MG63 (cell line): ENCODE measurements at places on chromosomes 3 and 15. TPM values are rescaled to one million over a fixed set of nuclear protein-coding genes. Genes with fewer than 3 reads are reported as not detected.
A peak's percentile ranks its signal among the peaks of the same experiment; 100 is the strongest.

- no peak for DNase-seq
These were observed 106.0 kb upstream of the LINGO1 start for GRCh38 chr15:77738441-77739302.

DNA sequence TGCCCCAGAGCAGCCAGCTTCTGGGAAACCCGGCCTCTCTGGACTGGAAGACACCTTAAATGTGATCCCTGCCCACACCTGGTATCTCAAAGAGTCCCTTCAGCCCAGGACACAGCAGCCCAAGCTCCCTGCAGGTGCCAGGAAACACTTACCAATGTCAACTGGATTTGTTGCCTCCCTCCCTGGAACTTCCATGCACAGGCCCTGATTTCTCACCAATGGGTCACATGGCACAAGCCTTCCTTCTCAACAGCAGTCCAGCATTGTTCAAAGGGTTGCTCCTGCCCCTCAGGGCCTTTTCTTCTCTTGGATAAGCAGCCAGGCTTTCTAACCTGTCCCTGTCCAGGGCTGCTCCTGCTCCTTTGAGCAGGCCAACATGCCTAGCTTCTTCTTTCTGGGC is 31.6 kb downstream of the ANP32A start:
- no peak for DNase-seq

- peak; percentile 43 for DNase-seq
These were observed 50.9 kb downstream of the MYL3 start for GRCh38 chr3:46812237-46812791.

DNA sequence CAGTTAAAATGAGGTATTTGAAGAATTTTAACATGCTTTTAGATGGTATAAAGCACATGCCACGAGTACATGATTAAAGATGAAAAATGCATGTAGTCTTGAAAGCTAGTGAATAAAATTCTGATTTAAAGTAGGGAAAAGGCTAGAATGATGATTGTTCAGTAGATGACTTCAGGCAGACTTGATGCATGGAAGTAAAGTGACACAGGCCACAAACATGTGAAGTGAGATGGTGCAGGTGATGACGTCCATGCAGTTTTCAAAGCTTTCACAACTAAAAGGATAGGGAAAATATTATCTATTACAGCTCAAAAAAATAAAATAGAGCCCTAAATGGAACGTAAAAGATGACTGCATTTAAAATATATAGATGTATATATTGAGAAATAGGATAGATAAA is 140.9 kb downstream of the TFG start:
- DNase-seq, result no peak

DNA sequence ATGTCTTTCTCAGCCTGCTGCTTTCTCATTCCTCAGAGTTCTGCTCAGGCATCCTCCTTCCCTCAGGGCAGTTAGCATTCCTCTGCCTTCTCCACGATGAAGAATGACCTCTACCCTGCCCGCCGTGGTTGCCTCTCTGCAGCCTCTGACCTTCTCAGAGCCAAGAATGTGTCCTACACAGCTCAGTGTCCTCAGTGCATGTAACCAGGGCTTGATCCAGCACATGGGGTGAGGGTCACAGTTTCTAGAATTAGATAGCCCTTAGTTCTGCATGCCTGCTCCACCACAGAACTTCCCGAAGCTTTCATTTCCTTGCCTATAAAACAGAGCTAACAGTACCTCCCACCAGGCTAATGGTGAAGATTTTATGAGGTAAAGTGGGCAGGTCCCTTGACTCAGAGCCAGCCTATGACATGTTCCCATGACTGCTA is 182.1 kb downstream of the CLSTN2 start:
- DNase-seq, result no peak

DNA sequence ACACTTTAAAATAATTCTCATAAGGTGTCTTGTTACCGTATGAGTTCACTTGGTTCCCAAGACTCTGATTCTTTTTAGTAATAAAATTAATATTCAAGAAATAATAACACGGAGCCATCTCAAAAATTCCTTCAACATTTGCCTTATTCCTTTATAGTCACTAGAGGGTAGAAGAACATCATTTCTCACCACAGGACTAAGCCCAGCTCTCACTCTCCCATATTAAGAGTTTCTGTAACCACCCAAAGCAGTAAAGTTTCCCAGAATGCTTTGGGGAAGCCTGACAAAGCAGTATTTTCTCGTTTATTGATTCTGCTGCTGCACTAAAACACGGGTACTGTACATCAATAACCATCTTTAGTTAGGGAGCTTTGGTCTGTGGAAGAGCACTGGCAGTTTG is 114.9 kb downstream of the MCTP2 start:
- no peak for DNase-seq

DNA sequence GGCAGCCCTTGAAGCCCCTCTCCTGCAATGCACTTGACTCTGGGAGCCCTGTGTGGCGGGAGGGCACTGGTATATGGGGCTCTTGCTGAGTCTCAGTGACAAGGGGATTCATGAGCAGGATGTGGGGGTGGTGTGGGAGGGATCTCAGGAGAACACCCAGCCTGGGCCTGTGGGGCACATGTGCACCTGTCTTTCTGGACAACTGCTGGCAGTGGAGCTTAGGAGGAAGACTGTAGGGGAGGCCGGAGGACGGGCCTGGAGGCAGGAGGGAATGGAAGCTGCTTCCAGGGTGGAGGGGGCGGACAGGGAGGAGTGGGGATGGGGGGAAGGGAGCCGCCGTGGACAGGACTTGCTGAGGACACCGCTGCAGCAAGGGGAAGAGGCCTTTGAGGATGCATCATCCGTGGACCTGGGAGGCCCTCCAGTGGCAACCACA is 10.8 kb upstream of the SNRPA1 start:
- no peak for DNase-seq

GRCh38 chr3:99659032-99659431 is 20.6 kb downstream of the COL8A1 start:
- DNase-seq, result peak; percentile 92

- DNase-seq, result no peak
These were observed 27.2 kb downstream of the PRKCD start for GRCh38 chr3:53188136-53188685.

Gene PSMD6
- 66.0 and 93.7 TPM in 2 replicates for total RNA-seq

Gene RBP2
- total RNA-seq, result not detected in 2 replicates

Gene ISLR
- not detected in 2 replicates for total RNA-seq

Gene CYP8B1
- total RNA-seq, result not detected in 2 replicates
